ENCODE measurements at places on chromosomes 6 and 20. TPM values are rescaled to one million over a fixed set of nuclear protein-coding genes. Genes with fewer than 3 reads are reported as not detected.
A peak's percentile ranks its signal among the peaks of the same experiment; 100 is the strongest.

DNA sequence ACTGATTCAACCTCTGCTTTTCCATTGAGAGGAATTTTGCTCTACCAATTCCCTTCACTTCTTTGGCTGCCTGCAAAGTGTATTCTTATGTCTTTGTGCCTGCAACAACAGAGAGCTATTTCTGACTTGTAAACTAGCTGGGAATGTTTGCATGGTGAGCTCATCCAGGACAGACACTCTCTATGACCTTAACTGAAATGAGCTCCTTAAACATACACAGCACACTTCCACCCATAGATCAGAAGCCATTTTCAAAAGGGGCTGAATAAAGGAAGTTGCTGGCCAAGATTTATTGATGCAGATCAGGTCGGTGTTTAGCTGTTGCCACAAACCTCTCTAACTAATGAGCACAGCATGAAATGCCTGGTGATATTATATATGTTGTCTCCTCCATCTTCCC is 377.7 kb downstream of the BTBD9 start:
- DNase-seq, result peak; percentile 96

DNA sequence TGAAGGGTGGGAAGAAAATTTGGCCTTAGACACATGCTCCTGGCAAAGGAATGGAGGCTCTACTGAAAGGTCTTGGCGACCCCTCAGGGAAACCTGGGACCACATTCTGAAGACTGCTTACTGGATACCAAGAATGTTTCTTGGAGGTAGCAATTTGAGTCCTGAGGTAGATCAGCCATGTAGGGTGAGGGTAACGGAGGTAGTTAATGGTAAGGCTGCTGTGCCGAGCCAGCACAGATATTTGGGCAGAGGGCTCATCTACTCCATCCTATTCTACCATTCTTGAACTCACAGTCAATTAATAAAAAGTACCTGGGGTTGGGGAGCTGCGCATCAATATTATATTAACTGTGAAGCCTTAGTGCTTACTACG is 401 bp upstream of the PHF3 start:
- DNase-seq, result no peak

- no peak for DNase-seq
Observed at GRCh38 chr20:63495741-63496595, 2.9 kb downstream of the EEF1A2 start.

GRCh38 chr20:36311854-36312723 is 6.0 kb downstream of the DLGAP4 start:
- DNase-seq, result no peak

DNA sequence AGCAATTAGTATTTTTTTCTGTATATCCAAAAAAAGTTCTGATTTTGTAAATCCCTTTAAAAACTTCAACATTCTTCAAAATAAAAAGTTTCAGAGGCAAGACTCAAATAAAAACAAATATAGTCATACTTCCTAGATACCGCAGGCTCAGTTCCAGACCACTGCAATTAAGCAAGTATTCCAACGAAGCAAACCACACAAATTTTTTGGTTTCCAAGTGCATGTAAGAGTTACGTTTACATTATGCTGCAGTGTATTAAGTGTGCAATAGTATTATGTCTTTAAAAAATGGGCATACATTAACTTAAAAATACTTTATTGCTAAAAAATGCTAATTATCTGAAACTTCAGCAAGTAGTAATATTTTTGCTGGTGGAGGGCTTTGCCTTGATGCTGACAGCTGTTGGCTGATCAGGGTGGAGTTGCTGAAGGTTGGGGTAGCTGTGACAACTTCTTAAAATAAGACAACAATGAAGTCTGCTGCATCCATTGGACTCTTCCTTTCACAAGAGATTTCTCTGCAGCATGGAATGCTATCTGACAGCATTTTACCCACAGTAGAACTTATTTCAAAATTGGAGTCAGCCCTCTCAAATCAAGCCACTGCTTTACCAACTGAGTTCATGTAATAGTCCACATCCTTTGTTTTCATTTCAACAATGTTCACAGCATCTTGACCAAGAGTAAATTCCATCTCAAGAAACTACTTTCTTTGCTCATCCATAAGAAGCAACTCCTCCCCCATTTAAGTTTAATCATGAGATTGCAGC is 46.0 kb downstream of the PHIP start:
- DNase-seq, result peak; percentile 83

DNA sequence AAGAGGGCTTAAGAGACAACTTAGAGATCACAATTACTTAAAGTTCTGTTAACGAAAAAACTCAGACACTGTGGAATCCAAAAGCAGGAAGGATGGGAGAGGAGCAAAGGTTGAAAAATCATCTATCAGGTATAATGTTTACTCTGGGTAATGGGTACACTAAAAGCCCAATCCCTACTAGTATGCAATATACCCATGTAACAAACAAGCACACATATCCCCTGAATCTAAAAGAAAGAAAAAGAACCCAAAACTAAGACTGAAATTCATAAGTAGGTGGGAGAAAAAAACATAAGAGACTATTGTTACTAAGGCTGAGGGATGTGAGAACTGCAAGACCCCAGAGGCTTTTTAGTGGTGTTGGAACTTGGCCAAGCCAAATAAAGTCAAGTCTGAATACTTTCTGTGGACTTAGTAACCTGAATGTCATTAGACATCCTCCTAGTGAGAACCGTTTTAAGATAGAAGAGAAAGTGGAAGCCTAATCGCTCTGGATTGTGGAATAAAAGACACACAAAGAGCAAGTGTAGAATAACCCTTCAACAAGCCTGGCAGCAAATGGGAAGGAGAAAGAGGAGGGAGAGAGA is 189.4 kb upstream of the RNF217 start:
- DNase-seq, result no peak

DNA sequence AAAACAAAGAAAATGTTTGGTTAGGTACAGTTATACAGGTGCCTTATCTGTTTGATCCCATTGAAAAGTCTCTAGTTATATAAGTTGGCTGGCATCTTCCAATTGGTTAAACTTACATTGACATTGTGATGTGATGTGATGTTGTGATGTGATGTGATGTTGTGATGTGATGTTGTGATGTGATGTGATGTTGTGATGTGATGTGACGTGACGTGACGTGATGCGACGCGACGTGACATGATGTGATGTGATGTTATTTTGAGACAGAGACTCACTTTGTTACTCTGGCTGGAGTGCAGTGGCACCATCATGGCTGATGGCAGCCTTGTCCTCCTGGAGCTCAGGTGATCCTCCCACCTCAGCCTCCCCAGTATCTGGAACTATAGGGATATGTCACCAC is 507.6 kb downstream of the HAO1 start:
- DNase-seq, result no peak

DNA sequence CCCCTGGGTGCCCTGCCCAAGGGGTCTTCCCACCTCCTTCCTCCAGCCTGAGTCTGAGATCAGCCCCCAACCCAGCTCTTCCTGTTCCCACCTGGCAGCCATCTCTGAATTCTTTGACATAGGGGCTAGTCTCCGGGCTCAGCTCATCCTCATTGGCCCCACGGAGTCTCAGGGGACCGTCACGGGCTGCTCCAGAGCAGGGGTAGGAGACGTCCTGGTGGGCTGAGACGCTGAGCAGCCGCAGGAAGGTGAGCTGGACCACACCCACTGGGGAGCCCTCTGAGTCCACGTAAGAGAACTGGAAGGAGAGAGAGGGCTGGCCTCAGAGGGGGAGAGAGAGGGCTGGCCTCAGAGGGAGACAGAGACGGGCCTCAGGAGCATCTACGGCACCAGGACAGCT is 28.1 kb downstream of the COL11A2 start:
- no peak for DNase-seq

GRCh38 chr6:96532399-96532798 is 10.8 kb downstream of the UFL1 start:
- no peak for DNase-seq

- peak; percentile 93 for DNase-seq
Observed at GRCh38 chr6:133644892-133645619, 243.9 kb upstream of the TCF21 start.

DNA sequence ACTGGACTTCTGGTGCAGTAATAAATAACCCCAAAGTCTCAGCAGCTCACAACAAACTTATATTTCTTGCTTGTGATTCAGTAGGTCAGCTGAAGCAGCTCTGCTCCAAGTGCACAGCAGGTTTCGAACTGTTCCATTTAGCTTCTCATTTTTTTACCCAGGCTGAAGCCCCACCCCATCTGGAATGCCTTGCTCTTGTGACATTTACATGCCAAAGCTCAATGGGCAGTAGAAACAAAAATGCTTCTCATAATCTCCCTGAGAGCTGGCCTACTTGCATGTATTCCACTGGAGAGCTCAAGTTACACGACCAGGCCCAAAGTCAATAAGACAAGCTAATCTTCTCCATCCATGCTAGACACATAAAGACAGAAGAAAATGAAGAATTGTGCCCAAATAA is 165.2 kb downstream of the HAO1 start:
- no peak for DNase-seq

- no peak for DNase-seq
Observed at GRCh38 chr6:165872311-165872710, 209.3 kb upstream of the PDE10A start.

- DNase-seq, result no peak
Observed at GRCh38 chr6:152508477-152508876, 128.7 kb downstream of the SYNE1 start.

DNA sequence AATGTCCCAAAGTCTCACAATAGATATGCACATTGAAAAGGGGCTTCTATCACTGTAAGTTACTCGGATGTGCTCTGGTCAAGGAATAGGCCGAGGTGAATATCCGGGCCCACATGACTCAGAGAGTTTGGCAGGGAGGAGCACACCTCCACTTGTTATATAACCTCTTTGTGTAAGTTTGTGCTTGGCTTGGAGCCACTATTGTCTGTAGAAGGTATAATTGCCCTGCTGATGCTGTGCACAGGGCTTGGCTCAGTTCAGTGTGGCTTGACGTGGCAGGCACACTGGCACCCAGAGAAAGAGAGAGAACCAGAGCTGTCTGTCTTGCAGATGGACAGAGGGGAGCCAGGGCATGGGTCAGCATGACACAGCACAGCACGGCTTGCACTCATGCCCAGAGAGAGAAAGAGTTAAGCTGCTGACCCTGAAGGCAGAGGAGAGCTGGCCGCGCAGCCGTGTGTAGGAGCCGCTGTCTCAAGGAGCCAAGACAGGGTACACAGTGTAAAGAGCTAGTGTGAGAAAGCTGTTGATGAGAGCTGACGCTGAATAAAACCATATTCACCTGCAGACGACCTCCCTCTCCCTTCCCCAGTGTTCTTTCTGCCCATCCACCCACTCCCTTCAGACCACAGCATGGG is 482.5 kb downstream of the C6orf118 start:
- peak; percentile 54 for DNase-seq

DNA sequence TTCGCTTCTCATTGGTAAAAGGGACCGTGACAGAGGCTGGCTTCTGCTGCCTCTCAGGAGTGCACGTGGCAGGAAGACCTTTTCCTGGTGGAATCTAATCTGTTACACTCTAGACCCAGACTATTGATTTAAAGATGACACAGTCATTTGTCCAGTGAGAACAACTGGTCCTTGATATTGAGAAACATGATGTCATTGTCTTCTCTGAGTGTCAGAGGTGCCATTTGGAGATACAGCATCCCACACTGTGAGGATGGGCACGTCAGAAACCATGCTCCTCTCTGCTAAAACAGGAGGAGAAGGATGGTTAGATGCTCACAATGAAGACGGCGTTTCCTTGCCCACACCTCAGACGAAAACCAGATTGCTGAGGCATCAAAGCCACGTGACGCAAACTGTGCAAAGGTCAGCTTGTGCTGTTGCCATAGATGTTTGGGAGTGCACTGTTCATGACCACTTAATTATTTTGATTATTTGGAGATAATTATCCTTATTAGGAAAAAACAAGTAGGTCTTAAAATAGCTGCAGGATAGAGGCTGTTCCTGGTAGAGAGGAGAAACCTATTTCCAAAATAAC is 169.0 kb downstream of the SMOC2 start:
- DNase-seq, result no peak

- DNase-seq, result peak; percentile 84
Observed at GRCh38 chr6:169725125-169726048, 1.1 kb upstream of the PHF10 start.

DNA sequence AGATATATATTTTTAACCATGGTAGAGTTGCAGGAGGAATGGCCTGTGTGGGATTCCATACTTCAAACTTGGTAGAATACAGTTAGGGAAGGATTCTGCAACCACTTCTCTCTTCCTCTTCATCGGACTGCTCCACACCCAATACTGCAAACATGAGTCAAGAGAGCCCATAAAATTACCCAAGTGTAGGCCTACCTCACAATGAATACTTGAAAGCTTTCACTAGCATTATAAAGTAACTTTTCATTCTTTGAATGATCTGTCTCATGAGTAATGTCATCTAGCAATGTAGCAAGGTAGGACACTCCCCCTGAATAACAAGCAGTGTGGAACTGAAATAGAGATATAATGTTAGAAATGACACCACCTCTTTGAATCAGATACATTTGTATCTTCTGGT is 79.4 kb downstream of the FOXC1 start:
- peak; percentile 58 for DNase-seq

GRCh38 chr6:34517461-34517881 is 38.7 kb downstream of the SPDEF start:
- no peak for DNase-seq

DNA sequence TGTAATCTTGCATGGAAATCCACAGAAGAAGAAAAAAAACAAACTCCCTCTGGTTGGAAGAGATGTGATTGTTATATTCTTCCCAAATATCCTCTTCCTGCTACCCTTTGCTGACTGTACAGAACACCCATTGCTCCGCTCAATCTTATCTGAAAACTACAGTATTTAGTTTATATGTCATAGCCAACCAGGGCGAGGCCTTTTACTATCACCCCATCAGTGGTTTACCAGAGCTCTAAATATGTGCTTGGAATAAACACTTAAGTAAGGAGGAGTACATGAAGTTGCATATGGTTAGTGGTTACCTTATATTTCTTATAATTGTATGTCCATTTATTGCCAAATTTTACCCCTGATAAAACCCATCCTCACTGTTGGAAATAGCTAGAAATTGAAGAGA is 12.2 kb downstream of the PRL start:
- DNase-seq, result no peak

DNA sequence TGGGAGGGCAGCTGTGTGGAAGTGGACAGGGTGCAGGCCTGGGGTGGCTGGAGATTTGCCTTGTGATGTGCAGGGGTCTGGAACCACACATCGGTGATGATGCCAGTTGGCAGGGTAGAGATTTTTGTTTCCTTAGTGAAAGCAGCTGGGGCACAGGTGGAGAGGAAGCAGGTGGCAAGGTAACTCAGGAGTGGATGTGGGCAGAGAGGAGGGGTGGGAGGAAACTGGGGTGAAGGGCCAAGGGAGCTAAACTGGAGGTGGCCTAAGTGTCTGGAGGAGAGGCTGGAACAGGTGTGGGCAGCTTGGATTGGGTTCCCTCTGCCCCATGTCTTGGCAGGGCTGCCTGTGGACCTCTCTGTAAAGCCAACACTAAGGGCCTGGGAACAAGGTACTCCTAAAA is 4.7 kb upstream of the SCUBE3 start:
- DNase-seq, result no peak

GRCh38 chr20:4099905-4100675 is 84.7 kb upstream of the RNF24 start:
- peak; percentile 54 for DNase-seq

- DNase-seq, result no peak
Observed at GRCh38 chr6:105873211-105873704, 212.9 kb upstream of the PRDM1 start.

Gene NMBR
- not detected for total RNA-seq

Gene MAS1
- total RNA-seq, result not detected

Gene SLC13A3
- total RNA-seq, result not detected

Gene RNF182
- 26.5 TPM for total RNA-seq

Gene OR2B2
- total RNA-seq, result not detected

Gene IL17A
- total RNA-seq, result not detected

Gene RAB44
- not detected for total RNA-seq

Data from M059J (cell line).